ENCODE measurements at places on chromosomes 11 and 22.
A peak's percentile ranks its signal among the peaks of the same experiment; 100 is the strongest.

GRCh38 chr11:73235236-73235786 is 17.2 kb downstream of the P2RY2 start:
- no peak for DNase-seq

GRCh38 chr11:64244107-64244506 is 2.6 kb downstream of the PPP1R14B start:
- no peak for DNase-seq

DNA sequence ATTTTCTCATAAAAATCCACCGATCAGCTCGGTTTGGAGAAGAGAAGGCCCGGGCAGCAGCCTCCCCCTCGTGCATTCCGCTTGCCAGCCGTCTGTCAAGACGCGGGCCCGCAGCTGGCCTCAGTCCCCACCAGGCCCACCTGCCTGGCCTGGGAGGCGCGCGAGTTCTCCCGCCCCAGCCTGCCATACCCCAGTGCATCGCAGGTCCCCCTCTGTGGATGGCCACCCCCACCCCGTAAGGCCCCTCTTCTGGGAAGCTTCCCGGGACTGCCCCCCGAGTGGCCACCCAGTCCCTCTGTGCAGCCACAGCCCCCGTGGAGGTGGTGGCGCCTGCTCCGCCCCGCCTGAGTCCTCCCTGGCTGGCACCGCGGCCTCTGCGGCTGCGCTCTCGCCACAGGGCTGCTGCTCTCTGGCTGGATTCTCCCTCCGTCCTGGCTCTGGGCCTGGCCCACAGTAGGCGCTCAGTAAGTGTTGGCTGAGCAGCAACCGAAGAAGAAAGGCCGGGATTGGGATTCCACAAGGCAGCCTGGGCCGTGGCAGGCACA is 74.0 kb upstream of the TCF20 start:
- DNase-seq = no peak

DNA sequence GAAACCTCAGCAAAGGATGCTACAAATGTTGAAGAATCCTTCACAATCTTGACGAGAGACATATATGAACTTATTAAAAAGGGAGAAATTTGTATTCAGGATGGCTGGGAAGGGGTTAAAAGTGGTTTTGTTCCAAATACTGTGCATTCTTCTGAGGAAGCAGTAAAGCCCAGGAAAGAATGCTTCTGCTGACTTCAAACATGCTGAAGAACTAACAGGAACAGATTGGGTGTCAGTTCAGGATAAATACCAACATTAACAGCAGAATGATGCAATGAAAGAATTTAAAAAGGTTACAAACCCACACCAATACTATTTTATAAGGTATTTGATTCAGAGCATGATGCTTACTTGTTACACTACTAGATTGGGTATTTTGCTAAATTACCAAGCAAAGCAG is 33.9 kb downstream of the RAB39A start:
- DNase-seq = no peak

DNA sequence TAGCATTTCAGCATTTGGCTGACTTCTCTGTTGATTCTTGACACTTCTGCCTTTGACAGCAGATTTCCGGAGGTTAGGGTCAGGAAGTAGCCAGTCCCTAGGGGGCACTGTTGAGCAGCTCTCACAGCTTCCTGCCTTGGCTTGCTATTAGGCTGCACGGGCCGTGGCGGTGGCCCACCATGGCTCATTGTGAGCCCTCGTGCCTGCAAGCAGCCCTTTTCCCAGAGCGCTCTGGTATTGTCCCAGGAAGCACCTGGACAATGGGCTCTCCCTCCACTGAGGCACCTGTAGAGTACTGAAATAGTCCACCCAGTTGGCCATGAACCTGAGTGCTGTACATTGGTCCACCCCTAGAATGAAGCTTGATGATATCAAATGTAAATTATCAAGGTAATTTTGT is 100.2 kb upstream of the GAL start:
- DNase-seq = peak; percentile 15

DNA sequence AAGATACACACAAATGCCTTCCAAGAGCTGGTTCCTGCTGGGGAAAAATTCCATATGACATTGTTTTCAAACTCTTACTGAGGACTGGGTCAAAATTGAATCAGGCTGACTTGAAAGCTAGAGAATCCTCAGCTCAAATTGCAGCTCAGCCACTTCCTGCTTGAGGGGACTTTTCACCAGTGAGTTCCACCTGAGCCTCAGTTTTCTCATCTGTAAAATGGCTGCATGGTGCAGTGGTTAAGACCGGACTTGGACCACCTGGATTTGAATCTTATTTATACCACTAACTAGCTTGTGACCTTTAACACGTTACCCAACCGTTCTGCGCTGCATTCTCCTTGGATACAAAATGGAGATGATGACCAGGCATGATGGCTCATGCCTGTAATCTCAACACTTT is 69.9 kb upstream of the ASPHD2 start:
- no peak for DNase-seq

DNA sequence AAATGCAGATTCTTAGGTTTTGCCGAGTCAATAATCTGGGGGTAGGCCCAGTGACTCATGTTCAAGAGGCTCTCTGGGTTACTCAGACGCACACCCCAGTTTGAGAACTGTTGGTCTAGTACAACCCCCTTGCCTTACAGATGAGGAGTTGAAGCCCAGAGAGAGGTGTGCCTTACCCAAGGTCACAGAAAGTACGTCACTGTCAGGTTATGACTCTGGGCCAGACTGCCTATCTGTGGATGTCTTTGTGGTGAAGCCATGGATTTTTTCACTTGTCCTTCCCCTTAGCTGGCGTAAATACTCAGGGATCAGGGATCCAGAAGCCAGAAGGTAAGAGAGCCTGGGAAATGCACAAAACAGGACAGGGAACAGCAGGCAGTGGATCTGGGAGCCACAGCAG is 25.2 kb upstream of the NECTIN1 start:
- DNase-seq = no peak

DNA sequence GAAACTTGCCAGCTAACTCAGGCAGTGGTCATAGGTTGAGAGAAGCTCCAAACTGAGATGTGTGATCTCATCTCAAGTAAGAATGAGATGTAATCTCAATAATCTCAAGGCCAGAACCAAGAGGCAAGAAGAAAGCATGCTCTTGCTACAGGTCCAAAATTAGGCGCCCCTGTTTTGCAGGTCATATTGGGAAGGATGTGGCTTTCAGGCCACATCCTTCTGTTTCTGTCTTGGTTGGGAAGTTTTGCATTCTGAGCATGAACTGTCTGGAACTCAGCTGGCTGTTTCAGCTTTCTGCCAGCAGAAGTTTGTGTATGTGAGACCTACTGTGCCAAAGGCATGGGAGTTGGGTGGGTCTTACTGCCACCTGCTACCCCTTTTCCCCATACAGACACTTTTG is 67.5 kb upstream of the MS4A8 start:
- DNase-seq = no peak

DNA sequence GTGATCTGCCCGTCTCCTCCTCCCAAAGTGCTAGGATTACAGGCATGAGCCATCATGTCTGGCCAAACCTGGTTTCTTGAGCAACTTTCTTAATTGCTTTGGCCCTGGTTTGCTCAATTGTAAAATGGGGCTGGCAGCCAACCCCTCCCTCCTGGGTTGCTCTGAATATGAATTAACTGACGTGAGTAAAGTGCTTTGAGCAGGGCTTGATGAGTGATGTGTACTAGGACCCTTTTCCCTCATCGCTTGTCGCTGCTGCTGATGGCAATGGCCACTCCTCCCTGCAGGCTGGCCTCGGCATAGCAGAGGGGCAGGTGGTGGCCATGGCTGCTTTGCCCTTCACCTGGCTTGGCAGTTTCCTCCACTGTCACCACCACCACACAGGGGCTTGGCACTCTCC is 41.5 kb downstream of the RNF141 start:
- no peak for DNase-seq

GRCh38 chr11:77289737-77290136 is 11.7 kb downstream of the GDPD4 start:
- no peak for DNase-seq

GRCh38 chr11:10076458-10077141 is 217.4 kb downstream of the SBF2 start:
- peak; percentile 41 for DNase-seq

DNA sequence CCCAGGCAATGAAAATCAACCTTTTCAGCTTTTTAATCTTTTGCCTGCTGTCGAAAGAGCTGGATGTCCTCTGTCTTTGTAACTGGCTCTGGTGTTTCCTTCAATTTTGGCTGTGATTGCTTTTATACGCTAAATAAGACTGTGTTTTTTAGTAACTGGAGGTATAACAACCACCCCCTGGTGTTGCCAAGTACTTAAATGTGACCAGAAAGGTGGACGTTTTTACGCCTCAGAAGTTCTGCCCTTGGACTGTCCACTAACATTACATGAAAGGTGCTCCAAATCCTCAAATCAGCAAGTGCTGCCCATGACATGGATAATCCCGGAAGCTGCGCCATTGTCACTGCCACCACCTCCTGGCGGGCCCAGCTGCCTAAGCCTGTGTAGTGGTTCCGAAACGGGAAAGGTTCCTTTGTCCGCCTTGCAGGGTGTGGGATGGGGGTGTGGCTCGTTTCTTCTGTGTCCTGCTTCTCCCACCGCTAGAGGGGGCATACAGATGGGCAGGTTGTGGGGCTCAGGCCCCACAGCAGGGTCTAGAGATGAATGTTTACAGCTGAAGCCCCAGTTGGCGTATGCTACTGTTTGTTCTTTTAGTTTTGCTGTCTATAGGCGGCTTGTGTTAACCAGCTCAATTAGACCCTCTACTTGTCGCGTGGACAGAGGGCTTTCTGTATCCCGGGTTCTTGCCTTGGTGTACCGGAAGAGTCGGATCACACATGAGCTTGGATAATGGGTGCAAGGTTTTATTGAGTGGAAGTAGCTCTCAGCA is 82.2 kb upstream of the SEPTIN5 start:
- DNase-seq = peak; percentile 7

- DNase-seq = peak; percentile 70
Observed at GRCh38 chr11:65500387-65501185, 1.7 kb downstream of the MALAT1 start.

DNA sequence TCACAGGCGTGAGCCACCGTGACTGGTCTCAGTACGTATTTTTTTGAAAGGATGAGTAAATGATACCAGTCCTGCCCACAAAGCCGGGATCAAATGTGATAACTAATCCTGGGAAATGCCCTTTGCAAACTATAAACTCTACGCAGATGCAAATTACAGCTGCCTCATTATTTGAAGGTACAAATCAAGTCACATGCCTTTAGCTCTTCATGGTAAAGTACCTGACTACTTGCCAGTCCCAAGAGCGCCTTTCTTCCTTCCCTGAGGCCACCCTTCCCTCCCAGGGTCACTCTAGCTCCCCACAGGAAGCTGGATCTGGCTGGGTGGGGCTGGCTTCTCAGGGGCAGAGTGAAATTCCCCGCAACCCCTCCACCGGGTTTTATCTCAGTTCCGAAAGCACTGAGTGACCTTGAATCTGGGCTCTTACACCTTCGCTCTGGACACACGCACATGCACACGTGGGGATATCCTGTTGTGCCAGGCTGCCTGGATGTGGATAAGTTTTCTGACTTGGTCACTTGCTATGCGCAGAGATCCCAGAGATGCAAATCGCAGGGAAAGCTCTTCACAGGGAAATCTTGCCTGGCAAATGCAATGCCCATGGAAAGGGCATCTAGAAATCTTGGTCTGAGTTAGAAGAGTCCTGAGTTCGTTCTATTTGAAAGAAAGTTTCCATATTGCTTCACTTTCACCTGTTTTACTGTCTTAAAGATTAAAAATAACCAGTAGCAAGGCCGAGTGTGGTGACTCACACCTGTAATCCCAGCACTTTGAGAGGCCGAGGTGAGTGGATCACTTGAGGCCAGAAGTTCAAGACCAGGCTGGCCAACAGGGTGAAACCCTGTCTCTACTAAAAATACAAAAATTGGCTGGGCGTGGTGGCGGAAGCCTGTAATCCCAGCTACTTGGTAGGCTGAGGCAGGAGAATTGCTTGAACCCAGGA is 8.5 kb downstream of the A4GALT start:
- no peak for DNase-seq

DNA sequence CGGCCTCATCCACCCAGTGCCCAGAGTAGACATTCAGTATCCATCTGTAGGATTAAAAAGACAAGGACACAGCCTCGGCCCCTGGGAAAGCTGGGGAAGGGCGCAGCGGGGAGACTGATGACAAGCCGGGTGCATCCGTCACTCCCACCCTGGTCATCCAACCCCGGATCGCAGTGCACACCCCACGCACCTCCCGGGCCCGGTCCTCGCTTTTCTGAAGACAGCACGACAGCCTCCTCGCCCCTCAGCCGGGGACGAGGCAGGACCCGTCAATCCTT is 1.1 kb downstream of the FCHSD2 start:
- DNase-seq = peak; percentile 45

GRCh38 chr11:95098826-95099225 is 9.2 kb downstream of the ENDOD1 start:
- DNase-seq = no peak

DNA sequence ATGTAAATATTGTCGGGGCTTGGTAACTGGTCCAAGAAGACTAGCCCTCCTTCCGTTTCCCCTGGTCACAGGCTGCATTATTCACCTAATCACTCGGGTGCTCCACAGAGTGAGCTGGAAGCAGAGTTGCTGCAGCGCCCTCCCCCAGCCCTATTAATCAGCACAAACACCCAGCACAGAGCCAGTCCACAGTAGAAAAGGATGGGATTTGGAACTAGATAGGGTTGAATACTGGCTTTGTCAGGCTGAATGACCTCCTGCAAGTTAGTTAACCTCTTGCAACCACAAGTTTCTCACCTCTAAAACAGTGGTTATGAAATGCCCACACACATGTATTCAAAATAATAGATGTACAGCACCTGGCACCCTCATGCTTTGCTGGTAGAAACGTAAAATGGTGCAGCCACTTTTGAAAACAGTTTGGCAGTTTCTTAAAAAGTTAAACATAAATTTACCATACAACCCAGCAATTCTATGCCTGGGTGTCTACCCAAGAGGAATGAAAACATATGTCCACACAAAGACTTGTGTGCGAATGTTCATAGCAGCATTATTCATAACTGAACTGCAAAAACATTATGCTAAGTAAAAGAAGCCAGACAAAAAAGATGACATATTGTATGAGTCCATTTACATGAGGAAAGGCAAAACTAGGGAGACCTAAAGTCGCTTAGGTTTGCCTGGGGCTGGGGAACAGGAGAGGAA is 31.7 kb upstream of the APLP2 start:
- DNase-seq = peak; percentile 19

- DNase-seq = no peak
Observed at GRCh38 chr11:78762105-78762504, 187.4 kb upstream of the NARS2 start.
